Nucleus accumbens (tissue), 56 donors: ENCODE measurements at places on chromosomes 6 and 20.
A peak's percentile ranks its signal among the peaks of the same experiment; 100 is the strongest.

- DNase-seq, result no peak
Observed at GRCh38 chr6:56527934-56528333, 114.8 kb downstream of the DST start.

- no peak for DNase-seq
Observed at GRCh38 chr6:161085246-161085645, 93.7 kb downstream of the MAP3K4 start.

DNA sequence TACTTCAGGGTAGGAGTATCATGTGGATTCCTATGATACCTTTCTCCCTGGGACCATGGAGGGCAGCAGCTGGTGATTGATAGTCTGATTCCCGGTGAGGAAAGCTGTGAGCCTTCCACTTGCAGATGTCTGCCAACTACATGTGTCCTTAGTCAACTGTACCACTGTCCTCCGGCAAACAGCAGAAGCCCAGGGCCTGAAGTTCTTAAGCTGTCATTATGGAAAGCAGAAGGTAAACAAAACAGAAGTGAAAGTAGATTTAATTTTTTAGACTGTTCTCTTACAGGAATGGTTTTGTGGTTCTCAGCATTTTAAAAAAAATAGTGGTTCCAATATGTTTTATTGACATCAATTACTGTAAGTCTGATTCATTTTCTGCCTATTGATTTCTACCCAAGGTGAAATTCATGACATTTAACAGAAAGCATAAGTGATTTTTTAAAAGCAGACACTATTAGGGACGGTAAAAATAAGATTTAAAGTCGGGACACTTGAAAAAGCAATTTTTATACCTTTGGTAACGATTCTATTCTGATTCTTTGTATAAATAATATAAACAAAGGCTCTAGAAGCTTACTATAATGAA is 36.6 kb downstream of the PTPN1 start:
- no peak for DNase-seq

DNA sequence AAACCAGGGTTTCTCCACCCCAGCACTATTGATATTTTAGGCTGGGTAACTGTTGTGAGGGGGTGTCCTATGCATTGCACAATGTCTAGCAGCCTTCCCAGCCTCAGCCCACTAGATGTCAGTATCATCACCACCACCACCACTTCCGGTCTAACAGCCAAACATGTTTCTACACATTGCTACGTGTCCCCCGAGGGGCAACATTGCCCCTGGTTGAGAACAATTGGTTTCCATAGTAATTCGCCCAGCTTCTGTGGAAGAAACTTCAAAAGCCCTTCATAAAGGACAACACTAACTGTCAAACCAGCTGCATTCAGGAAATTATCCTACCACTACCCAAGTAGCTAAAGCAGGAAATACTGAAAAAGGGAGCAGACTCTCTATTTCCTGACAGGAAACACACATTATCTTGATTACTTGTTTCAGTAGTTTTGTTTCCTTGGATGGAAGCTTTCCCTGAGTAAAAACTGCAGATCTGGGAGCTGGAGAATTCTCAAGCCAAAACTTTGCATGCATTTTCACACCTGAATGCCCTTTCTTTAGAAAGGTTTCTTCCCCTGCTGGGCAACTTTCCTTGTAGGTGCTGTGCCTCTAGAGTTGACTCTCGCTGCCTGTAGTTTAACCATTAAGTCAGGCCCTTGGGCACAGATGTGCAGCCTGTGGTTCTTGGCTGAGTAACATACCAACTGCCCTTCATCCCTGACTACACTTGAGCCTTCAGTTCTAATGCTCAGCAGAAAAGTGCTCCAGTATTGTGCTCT is 23.6 kb downstream of the PKHD1 start:
- DNase-seq, result peak; percentile 1

DNA sequence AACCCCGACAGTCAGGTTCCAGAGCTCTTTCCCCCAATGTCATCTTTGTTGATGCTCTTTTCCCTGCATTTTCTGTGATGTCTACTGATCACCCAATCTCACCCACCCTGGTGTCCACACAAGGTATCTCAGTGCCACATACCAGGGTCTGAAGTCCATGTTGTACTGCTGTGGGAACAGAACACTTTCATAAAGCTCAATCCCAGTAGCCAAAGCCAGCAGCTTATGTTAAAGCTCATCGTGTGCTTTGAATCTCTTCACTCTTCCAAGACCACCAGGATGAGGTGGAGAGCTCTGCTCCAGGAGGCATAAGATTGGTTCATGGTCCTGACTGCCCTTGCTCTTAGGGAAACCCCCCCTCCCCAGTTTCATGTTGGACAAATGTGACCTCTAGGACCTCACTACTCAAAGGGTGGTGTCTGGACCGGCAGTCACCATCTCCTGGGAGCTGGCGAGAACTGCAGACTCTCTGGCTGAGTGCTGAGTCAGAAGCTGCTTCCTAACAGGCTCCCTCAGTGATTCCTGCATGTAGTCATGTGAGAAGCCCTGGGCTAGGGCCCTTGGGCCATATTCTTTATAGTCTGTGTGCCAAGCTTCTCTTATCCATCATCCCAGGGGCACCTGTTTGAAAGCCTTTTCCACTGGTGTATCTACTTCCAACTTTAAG is 13.4 kb upstream of the CPNE5 start:
- DNase-seq, result no peak

GRCh38 chr20:61811166-61811565 is 254.5 kb downstream of the TAF4 start:
- DNase-seq, result no peak

- no peak for DNase-seq
Observed at GRCh38 chr6:93555292-93555691, 135.9 kb upstream of the EPHA7 start.

DNA sequence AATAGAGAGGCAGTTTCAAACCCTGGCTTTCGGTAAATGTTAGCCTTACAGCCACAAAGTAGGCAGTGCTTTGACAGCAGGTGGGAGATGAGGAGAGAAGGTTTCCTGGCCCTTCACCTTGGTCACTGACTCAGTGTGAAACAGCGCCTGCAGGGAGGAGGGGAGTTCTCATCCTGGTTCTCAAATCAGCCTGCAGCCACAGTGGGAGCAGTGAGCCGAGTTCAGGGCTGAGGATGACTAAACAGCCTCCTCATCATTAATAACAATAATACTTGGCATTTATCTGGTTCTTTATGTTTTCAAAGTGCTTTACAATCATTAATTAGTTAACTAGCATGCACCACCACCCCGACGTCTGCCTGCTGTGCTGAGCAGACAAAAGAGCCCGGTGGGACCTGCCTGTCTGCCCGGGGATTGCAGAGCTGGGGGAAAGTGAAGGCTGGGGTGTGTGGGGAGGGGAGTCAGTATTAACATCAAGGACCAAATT is 59.6 kb downstream of the PRDM1 start:
- no peak for DNase-seq
